ENCODE measurements at places on chromosomes 2 and 18.
A peak's percentile ranks its signal among the peaks of the same experiment; 100 is the strongest.

- DNase-seq, result peak; percentile 75
Observed at GRCh38 chr2:237025090-237025865, 60.4 kb upstream of the COPS8 start.

GRCh38 chr2:195824478-195824877 lies 167.5 kb downstream of the SLC39A10 start:
- no peak for DNase-seq

DNA sequence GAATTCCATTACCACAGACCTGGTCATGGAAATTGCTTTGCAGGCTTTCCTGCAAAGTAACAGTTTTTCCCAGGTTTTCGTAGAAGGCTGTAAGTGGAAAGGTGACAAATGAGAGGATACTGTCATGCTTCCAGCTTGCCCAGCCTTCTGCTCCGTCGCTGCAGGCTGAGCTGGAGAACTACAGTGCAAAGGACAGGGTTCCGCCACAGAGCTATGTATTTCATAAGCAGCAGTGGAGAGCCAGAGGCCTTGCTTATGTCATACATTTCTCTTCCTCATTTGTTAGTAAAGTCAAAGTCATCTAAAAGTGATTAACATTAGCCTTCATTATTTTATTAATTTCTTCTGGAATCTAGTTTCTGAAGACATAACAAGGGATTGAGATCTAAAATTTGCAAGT lies 72.9 kb upstream of the RBM44 start:
- DNase-seq, result no peak

GRCh38 chr2:516944-517343 lies 160.3 kb downstream of the TMEM18 start:
- no peak for DNase-seq

DNA sequence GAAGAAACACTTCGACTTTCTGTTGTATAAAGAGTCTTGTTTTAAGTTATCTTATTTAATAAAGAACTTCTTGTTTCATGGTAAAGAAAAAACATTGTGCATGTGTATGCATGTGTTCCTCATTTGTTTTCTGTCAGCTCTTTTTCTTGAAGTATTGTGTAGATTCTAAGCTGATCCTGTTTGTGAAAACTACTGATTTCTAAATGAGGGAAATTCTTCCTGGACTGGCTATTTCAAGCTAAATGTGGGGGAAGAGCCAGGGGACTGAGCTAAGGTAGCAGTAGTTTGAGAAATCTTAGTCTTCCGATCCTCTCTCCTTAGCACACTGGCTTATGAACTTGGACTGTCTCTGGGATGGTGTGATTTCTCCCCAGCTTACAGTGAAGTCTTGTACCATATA lies 56.4 kb upstream of the RBMS1 start:
- DNase-seq, result no peak

GRCh38 chr18:23757437-23757733 lies 68.1 kb downstream of the LAMA3 start:
- DNase-seq, result no peak
